Tracheal epithelial cell (primary cell): ENCODE measurements at places on chromosomes 6 and 20. TPM values are rescaled to one million over a fixed set of nuclear protein-coding genes. Genes with fewer than 3 reads are reported as not detected.

The ZFP57 gene
- total RNA-seq: 0.24 and 1.1 TPM in 2 replicates

The CALHM4 gene
- total RNA-seq: not detected in 2 replicates

The NNAT gene
- not detected in 2 replicates for total RNA-seq

The ANKRD60 gene
- total RNA-seq: not detected in 2 replicates

The TRIM31 gene
- 0.21 TPM in 1 of 2 replicates, not detected in the other for total RNA-seq

The TTK gene
- 0.64 and 2.9 TPM in 2 replicates for total RNA-seq
